GM20000 (cell line): ENCODE measurements at places on chromosomes 3 and 15.

DNA sequence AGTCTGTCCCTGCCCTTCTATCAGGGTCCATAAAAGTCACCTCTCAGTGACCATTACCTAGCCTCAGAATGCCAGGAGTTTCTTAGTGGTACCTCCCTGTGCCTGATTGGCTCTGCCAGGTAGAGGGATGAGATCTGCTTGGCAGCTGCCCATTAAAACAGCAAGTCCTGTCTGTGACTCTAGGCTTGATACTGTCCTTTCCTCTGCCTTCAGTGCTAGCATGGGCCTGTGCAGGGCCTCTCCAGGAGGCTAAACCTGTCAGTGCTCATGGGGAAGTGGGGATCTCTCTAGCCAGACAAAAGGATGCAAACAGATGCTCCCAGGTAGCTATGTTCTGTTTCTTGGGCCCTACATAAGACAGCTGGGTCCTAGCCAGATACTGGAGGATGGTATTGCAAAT lies 10.0 kb upstream of the MANF start:
- no peak for DNase-seq

- DNase-seq, result no peak
Observed at GRCh38 chr3:147311716-147312115, 94.6 kb downstream of the ZIC4 start.

- no peak for DNase-seq
Observed at GRCh38 chr3:5055357-5056110, 66.6 kb upstream of the ARL8B start.

GRCh38 chr15:99250001-99250400 lies 620 bp upstream of the TTC23 start:
- no peak for DNase-seq

DNA sequence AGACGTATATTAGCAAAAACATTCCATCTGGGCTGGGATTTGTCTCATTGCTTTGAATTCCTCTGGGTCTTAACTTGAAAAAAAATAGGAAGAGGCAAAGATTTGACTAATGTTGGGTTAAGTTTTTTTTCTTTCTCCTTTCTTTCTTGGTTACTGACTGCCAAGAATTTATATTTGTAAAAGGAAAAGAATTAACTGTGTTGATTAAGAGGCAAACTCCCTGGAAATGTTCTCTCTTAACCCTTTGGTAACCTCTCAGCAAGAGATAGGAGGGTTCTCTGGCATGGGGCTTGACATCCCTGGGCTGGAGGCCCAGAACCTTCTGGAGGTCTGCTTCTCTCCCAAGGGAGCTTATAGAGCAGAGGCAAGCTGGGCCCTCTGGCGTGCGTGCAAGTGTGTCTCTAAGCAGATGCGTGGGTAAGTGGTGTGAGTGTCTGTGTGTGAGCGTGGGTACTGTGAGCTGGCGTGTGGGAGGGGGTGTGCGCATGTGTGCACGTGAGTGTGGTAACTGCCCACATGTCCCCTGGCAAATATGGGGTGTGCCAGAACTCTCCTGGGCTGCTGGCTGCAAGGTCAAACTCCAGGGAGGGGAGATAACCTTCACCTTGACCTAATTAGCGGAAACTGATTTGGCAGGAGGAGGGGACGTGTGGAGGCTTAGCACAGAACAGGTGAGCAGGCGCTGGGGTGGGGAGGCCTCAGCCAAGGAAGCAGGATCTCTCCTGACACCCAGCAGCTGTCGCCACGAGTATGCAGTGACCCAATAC lies 49.4 kb upstream of the MAGEF1 start:
- no peak for DNase-seq

DNA sequence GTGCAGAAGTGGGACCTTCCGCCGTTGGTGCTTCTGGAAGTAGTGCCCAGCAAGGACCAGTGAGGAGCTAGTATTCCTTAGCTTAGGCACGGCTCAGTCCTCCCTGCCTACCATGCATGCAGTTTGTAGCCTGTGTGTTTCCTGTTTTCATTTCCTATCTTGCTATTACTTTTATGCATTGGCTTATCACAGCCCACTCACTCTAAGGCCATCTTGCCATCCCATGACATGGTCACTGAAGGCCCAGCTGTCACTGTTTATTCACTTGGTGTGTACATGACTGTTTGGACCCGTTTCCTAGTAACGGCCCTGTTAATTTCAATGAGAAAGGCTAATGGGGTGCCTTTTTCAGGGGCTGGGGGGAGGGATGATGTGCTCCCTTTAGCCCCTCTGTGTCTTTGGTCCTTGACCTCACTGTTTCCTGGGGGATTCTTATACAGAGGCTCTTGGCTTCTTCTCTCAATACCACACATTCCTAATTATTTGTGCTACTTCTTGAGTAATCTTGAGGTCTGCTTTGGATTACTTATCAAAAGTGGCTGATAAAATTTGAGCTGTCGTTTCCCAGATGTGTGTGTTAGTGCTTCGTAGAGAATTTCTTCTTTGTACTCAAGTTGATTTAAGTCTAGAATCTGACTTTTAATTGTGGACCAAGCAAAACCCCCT lies 24.5 kb upstream of the TRAK1 start:
- DNase-seq, result no peak

GRCh38 chr15:43406189-43406588 lies 35.3 kb downstream of the TUBGCP4 start:
- no peak for DNase-seq

DNA sequence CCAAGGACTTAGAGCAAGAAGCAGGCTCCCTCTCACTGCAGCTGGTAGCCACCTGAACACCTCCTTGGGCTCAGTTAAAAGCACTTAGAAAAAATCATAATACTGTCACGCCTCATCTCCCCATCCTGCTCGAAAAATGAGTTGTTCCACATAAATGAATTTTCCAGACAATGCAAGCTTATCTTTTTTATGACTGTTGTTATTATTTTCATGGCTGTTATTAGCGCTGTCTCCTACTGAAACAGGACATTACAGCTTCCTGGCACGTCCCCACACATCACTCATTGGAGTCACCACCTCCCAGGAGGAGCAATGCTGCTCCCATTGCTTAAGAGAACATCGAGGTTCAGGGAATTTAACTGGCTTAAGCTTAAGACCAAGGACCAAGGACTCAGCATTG lies 26.5 kb downstream of the CCDC33 start:
- DNase-seq, result no peak

DNA sequence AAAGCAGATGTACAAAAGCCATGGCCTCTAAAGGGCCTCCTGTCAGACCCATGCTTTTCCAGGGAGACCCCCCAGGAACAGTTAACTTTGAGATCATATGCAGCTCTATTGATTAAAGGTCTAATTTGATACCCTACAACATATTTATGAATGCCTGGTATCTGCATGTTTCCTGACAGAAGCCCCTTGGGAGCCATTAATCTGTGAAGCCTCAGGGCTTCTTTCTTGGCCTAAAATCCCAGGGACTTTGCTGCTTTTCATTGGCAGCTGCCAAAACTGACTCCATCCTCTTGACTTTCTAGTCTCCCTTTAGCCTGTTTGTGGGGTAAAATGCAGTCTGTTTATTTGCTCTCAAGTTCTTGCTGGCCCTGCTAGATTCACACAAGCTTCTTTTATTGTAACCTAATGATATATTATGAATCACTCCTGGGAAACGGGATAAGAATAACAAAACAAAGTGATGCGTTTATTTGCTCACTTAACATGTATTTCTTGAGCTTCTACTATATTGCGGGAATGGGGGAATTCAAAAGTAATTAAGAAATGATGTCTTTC lies 257.0 kb downstream of the LSAMP start:
- DNase-seq, result no peak

GRCh38 chr15:92365084-92365483 lies 28.6 kb upstream of the ST8SIA2 start:
- no peak for DNase-seq

DNA sequence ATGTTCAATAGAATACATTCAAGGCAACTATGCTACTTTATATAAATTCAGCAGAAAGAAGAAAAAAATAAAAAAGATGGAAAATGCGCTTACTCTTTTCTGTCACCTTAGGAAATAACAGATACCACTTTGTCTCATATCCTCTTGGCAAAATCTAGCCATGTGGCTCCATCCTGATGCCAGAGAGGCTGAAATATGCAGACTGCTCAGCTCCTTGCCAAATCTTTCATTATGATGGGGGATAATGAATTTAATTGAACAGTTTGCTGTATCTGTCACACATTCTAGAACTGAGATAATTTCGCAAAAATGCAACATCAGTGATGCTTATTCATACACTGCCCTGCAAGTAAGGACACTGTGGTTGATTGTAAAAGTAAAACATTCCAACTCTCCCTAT lies 1081.5 kb downstream of the PLOD2 start:
- DNase-seq, result no peak

DNA sequence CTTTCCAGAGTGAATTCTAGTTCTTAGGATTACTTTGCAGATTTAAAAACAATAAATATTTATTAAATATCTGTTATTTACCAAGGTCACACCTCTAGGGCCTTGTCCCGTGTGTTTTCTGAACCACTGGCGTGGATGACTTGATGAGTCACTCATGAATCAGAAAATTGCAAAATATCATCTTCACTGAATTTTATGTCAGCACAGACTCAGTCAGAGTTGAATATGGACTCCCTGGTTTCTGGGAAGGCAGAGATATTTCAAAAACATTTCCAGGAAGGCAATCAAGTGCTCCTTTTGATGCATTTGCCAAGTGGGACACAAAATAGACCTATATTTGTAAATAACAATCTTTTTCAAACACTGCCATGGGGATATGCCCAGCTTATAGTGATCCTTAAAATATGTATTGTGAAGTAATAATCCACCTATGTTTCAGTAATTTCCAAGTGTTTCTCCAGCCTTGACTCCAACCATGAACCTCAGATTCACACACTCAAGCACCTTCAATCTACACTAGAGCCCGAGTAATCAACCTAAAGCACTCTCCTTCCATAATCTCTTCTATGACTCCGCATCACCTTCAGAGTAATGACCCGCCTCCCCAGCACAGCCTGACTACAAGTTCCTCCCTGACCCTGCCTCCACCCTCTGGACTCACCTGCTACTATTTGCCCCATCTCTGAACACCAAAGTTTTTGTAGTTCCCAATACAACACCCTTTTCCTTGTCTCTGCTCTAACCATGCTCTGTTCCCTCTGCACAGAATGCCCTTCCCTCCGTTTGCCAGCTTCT lies 24.3 kb downstream of the DPH3 start:
- no peak for DNase-seq

GRCh38 chr3:16824081-16824696 lies 60.6 kb upstream of the PLCL2 start:
- peak; percentile 16 for DNase-seq

- DNase-seq, result no peak
Observed at GRCh38 chr15:91521548-91521947, 332.0 kb upstream of the SLCO3A1 start.

- no peak for DNase-seq
Observed at GRCh38 chr15:42275780-42276391, 2.7 kb upstream of the TMEM87A start.

DNA sequence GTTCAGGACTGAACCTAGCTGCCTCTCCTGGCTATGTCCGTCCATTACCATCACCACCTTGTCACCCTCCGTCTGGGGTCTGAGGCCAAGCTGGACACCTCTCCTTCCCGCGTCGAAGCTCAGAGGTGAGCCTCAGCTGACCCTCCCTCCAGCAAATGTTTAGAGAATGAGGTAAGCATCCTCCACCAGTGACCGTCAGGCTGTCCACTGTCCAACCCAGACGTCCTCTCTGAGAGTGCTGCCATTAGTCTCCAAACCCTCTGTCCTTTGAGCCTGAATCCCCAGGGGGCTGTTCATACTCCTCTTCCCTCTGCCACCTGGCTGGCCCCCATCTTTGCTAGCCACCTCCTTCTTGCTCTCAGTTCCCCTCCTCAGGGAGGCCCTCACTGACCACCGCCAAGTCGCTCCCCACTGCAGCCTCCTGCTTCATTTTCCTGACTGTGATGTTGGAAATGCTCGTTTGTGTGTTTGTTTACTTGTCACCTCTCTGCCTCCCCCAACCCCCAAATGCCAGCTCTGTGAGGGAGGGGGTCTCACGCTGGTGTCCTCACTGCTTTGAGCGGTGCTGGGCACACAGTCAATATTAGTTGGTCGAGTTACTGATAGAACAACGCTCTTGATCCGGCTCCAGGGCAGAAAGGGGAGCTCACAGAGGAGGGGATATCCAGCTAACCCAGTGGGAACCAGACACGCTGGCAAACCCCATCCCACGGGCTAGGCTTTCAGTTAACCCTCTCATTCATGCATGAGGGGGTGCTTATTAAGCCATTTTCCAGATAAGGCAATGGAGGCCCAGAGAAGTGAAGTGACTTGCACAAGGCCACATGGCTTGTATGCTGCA lies 64.9 kb downstream of the IQSEC1 start:
- no peak for DNase-seq

GRCh38 chr15:33722005-33722672 lies 246.2 kb upstream of the CHRM5 start:
- no peak for DNase-seq

DNA sequence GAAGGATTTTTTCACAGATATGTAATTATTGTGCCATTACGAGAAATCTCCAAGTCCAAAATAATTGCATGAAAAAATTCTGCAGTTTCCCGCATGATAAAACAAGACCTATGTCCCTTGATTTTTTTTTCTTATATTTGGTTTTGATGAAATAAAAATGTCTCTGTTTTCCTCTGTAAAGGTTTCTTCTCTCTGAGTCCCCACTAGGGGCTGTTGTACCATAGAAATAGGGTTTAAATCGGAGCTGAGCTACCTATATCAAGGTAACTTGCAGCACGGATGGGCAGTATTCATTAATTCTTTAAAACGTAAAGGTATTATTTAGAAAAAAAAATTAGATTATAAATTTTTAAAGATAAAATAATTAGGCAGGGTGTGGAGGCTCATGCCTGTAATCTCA lies 66.6 kb upstream of the IGF1R start:
- no peak for DNase-seq

DNA sequence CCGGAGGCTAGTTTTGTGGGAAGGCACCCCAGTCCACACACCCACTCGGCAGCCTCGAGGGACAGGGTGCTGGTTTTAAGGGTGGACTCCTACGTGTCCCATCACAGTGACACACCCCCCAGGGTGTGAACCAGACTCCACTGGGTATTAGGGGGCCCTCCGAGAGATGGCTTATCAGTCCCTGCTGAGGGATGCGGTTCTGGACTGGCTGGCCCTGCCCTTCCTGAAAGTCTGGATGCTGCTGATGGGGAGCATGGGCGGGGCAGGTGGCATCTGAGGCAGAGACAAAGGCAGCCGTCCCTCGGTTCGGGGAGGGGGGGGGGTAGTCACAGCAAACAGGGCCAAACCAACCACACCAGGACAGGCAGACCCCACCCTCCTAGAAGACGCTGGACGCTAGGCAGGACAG lies 939 bp upstream of the ULK3 start:
- DNase-seq, result peak; percentile 27

GRCh38 chr3:138068579-138069174 lies 46.7 kb downstream of the DZIP1L start:
- DNase-seq, result peak; percentile 82

DNA sequence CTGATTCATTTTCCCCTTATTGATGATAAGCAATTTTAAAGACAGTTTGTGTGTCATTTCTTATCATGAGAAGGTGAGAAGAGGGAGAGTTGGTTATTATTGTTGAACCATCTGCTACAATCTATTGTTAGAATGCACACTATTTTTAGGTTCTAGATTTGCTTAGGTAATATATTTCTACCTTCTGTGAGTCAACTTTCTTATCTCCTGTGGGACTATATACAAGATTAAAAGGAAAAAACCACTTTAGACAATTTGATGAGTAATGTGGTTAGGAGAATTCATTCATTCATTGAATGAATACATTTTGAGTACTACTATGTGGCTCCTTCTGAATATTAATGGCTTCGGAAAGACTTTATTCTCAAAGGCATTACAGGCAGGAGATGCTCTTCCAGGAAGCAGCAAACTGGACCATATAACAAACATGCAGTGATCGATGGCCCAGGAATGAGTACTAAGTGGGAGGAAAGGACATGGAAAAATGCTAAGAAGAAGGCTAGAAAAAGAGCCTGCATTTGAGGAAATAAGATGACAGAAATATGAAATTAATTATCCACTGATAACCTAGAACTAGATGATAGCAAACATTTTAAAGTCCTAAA lies 22.4 kb downstream of the SPTSSB start:
- DNase-seq, result no peak
